ENCODE measurements at places on chromosomes 3 and 15.

GRCh38 chr3:114519415-114519814 lies 225.6 kb downstream of the TIGIT start:
- H3K4me3 ChIP-seq, result no peak overlapping the region
- no peaks in the 10 kb centered on the region for H3K36me3 ChIP-seq
- H3K27ac ChIP-seq, result no peak overlapping the region

- H3K27ac ChIP-seq, result no peak overlapping the region
- H3K36me3 ChIP-seq, result no peaks in the 10 kb centered on the region
- H3K4me3 ChIP-seq, result no peak overlapping the region
- no peaks in the 10 kb centered on the region for H3K4me1 ChIP-seq
- DNase-seq, result no peak
Observed at GRCh38 chr3:37590328-37591079, 271.2 kb upstream of the CTDSPL start.

GRCh38 chr3:52313188-52313773 lies 2.8 kb upstream of the DNAH1 start:
- no peak for DNase-seq
- H3K27me3 ChIP-seq, result no peaks in the 10 kb centered on the region
- H3K36me3 ChIP-seq, result no peaks in the 10 kb centered on the region
- H3K4me1 ChIP-seq, result peaks cover 10% of the 10 kb centered on the region
- peak overlapping the region; percentile 36 for H3K27ac ChIP-seq

DNA sequence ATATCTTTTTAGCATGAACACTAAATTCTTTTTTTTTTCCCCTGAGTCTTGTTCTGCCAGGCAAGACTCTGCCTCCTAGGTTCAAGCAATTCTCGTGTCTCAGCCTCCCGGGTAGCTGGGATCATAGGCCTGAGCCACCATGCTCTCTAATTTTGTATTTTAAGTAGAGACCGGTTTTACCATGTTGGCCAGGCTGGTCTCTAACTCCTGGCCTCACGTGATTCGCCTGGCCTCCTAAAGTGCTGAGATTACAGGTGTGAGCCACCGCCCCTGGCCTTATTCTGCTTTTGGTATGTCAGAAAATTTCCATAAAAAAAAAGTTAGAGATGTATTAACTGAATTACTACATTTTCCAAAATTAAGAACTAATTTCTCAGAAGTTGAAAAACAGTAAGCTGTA lies 14.3 kb downstream of the RAB11A start:
- no peaks in the 10 kb centered on the region for H3K27me3 ChIP-seq
- H3K4me3 ChIP-seq, result peak overlapping the region; percentile 7
- H3K36me3 ChIP-seq, result peaks cover 72% of the 10 kb centered on the region
- no peak for DNase-seq

DNA sequence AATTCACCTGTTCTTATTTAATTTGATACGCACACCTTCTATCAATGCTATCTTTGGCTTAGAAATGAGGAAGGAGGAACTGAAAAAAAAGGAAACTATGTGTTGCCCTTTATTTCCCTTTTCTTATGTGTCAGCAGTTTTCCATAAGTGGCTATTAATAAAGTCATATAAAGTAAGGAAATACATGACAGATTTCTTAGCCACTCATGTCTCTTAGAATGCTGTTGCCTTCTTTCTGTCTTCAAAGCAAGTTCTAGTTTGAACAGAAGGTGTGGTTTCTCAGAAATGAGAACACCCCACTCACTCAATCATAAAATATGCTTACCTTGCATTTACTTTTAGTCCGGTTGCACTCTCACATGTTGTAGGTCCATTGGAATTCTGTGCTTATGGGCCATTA lies 640.5 kb upstream of the GRM7 start:
- no peak overlapping the region for H3K27ac ChIP-seq
- H3K36me3 ChIP-seq, result no peaks in the 10 kb centered on the region
- H3K4me3 ChIP-seq, result no peak overlapping the region
- no peak for DNase-seq
- H3K27me3 ChIP-seq, result no peaks in the 10 kb centered on the region
- H3K4me1 ChIP-seq, result no peaks in the 10 kb centered on the region

GRCh38 chr3:98846101-98846500 lies 55.4 kb downstream of the DCBLD2 start:
- no peaks in the 10 kb centered on the region for H3K4me1 ChIP-seq
- H3K27ac ChIP-seq, result no peak overlapping the region

- H3K36me3 ChIP-seq, result no peaks in the 10 kb centered on the region
- no peak overlapping the region for H3K27ac ChIP-seq
- no peaks in the 10 kb centered on the region for H3K4me1 ChIP-seq
- no peaks in the 10 kb centered on the region for H3K27me3 ChIP-seq
- no peak for DNase-seq
Observed at GRCh38 chr15:54550954-54551353, 572.7 kb downstream of the UNC13C start.

- H3K27me3 ChIP-seq, result no peaks in the 10 kb centered on the region
- DNase-seq, result no peak
- no peak overlapping the region for H3K4me3 ChIP-seq
- peaks cover 8% of the 10 kb centered on the region for H3K36me3 ChIP-seq
- H3K27ac ChIP-seq, result no peak overlapping the region
- peaks cover 3% of the 10 kb centered on the region for H3K4me1 ChIP-seq
Observed at GRCh38 chr3:52374173-52374572, 58.1 kb downstream of the DNAH1 start.

DNA sequence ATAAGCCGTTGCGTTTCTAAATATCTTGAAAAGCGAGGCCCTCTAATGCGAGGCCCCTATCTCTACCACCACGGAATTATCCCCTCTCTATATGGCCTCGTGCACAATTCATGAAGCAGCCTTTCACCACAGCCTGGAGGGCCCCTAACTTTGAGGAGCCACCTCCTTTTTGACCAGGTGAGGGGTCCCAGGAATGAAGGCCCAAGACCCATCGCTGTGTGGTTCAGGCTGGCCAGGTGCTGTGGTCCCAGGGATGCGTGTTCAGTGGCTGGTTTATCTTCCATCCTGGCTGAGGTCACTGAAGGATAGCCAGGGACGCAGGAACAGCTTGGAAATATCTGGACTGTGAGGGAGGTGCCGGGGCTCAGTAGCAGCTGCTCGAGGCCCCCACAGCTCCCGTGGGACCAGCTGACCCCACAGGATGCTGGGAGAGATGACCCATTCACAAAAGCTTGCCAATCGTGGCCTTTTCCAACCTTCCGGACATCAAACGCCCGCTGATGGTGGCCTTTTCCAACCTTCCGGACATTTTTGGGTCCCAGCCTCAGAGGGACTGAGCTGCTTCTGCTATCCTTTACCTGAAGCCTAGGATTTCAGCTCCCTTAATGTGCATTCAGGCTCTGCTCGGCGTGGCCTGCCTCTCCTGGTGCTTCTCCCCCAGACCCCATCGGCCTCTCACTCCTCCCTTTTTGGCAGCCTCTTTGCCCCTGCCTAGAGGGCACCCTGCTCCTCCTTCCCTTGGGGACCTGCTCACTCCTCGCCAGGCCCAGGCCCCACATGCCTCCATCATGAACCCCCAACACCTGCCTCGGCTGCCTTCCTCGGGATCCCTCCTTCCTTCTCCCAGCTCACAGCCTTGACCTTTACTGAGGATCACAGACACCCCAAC lies 140.9 kb downstream of the CHSY1 start:
- H3K27ac ChIP-seq, result no peak overlapping the region
- H3K27me3 ChIP-seq, result no peaks in the 10 kb centered on the region
- no peak for DNase-seq
- H3K4me3 ChIP-seq, result no peak overlapping the region
- H3K36me3 ChIP-seq, result no peaks in the 10 kb centered on the region

- peaks cover 1% of the 10 kb centered on the region for H3K27me3 ChIP-seq
- H3K36me3 ChIP-seq, result no peaks in the 10 kb centered on the region
- no peak overlapping the region for H3K4me3 ChIP-seq
- no peak for DNase-seq
- peaks cover under 1% of the 10 kb centered on the region for H3K4me1 ChIP-seq
Observed at GRCh38 chr3:19342389-19342788, 194.1 kb downstream of the KCNH8 start.

DNA sequence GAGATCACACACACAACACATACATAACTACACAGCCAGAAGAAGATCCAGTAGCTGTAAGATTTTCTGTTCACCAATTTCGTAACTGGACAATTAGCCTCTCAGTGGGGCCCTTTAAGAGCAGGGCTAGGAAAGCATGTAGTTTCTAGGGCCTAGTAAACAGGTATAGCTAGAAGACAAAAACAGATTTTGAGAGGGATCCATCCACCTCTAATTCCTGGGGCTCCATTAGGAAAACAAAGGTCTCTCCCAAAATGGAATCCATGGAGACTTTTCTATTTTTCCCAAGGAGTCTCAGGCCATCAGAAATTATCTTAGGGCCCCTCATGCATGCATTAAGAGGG lies 10.5 kb downstream of the KIF15 start:
- H3K4me3 ChIP-seq, result no peak overlapping the region
- no peaks in the 10 kb centered on the region for H3K27me3 ChIP-seq
- H3K27ac ChIP-seq, result no peak overlapping the region
- DNase-seq, result no peak

- no peaks in the 10 kb centered on the region for H3K4me1 ChIP-seq
- H3K36me3 ChIP-seq, result no peaks in the 10 kb centered on the region
- no peak overlapping the region for H3K27ac ChIP-seq
- no peak overlapping the region for H3K4me3 ChIP-seq
- DNase-seq, result no peak
- H3K27me3 ChIP-seq, result no peaks in the 10 kb centered on the region
Observed at GRCh38 chr3:65078748-65079147, 390.9 kb upstream of the ADAMTS9 start.

- DNase-seq, result no peak
- peaks cover 4% of the 10 kb centered on the region for H3K36me3 ChIP-seq
- peaks cover 13% of the 10 kb centered on the region for H3K4me1 ChIP-seq
- H3K27me3 ChIP-seq, result no peaks in the 10 kb centered on the region
Observed at GRCh38 chr3:33659856-33660434, 58.1 kb downstream of the CLASP2 start.

- H3K27ac ChIP-seq, result no peak overlapping the region
- peaks cover 25% of the 10 kb centered on the region for H3K27me3 ChIP-seq
- H3K4me3 ChIP-seq, result no peak overlapping the region
- DNase-seq, result no peak
Observed at GRCh38 chr15:51680321-51680720, 982 bp upstream of the SCG3 start.

DNA sequence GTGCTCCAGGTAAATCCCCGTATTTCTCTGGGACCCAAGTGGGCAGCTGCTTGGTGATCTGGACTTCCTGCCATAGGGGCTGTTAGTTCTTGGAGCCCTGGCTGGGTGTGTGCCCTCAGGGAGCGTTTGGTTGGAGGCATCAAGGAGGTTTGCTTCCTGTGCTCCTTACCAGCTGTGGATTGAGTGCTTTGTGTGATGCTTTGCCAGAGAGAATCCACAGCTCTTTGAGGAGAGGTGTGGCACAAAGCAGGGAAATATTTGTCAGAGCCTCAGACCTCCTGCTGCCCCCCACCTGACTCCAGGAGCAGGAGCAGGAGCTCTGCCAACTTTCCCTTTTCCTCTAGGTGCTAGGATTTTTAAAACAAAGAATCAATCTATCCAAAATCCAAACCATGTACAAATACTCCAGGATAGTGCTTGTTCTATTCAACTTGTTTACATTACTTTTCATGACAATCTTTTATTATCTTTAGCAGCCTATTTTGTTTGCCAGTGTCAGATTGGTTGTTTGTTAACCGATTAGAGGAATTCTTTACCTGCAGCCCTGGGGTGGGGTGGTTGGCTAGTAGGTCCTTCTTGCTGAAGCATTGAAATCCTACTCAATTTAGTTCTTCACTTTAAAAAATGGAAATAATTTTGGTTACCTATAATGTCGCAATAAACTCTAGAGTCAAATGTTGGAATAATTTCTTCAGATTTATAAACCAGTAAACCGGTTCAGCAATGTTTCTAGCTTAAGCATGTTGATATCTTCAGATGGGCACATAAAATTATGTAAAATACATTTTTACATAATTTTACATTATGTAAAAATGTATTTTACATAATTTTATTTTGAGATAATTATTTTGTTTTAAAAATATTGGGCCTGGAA lies 2.5 kb downstream of the CTDSPL start:
- H3K36me3 ChIP-seq, result no peaks in the 10 kb centered on the region
- H3K27ac ChIP-seq, result no peak overlapping the region
- no peak overlapping the region for H3K4me3 ChIP-seq
- H3K27me3 ChIP-seq, result peaks cover 24% of the 10 kb centered on the region
- peaks cover 30% of the 10 kb centered on the region for H3K4me1 ChIP-seq

DNA sequence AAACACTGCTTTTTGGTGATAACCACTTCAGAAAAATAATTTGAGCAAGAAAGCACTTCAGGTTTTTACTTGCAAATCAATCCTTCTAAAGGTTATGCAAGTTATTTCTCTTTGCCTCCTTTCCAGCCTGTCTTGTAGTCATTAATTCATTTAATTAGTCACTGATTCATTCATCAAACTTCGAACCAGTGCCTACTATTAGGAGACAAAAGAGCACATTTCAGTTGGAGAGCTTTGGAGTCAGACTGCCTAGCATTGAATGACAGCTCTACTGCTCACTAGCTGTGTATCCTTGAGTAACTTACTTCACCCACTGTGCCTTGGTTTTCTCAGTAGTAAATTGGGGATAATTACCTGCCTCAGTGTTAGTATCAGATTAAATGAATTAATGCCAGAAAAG lies 14.9 kb upstream of the LRRC58 start:
- peaks cover 51% of the 10 kb centered on the region for H3K27me3 ChIP-seq
- DNase-seq, result no peak
- no peak overlapping the region for H3K4me3 ChIP-seq
- H3K36me3 ChIP-seq, result no peaks in the 10 kb centered on the region
- no peaks in the 10 kb centered on the region for H3K4me1 ChIP-seq

GRCh38 chr3:13950042-13950441 lies 70.2 kb upstream of the WNT7A start:
- peaks cover 2% of the 10 kb centered on the region for H3K27me3 ChIP-seq
- no peaks in the 10 kb centered on the region for H3K36me3 ChIP-seq
- no peak overlapping the region for H3K27ac ChIP-seq
- DNase-seq, result no peak
- no peak overlapping the region for H3K4me3 ChIP-seq
- no peaks in the 10 kb centered on the region for H3K4me1 ChIP-seq

DNA sequence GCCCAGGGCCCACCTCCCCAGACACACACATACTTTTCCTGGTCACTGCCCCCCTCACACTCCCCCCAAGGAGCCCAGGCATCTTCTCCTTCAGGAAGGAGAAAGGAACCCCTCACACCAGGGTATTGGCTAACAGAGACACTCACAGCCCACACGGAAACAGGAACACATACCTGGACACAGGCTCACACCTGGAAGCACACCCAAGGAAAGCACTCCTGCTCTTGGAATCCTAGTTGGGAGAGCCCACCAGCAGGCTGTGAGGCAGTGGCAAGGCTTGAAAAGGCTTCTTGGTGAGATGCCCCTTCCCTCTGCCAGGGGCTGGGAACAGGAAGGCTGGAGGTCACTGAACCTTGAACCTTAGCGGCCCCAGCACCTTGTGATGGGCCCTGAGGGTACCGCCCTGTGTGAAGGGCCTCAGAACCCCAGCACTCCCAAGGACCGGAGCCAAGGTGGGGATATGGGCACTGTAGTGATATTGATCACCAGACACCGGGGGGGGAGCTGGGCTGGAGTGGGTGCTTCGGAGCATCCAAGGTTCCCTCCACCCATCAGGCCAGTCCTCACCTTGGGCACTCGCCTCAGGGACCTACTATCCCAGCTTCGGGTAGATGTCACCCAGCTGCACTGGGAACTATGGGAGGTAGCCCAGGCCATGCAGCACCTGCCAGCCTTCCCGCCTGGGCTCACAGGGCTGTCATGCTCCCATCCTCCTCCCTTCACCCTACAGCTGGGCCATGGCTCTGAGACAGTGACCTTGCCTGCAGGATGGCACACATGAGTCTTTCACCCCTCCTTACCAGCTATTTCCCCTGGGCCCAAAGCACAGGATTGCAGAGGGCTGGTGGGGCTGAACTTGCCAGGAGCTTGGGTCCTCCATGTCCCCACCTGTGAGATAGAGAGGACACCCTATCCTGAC lies 16.4 kb downstream of the MYL3 start:
- peaks cover 25% of the 10 kb centered on the region for H3K27me3 ChIP-seq
- H3K4me1 ChIP-seq, result no peaks in the 10 kb centered on the region
- no peak overlapping the region for H3K27ac ChIP-seq
- DNase-seq, result no peak
- peak overlapping the region; percentile 52 for H3K4me3 ChIP-seq
